Mammary microvascular endothelial cell (primary cell): ENCODE measurements at places on chromosomes 1 and 21. TPM values are rescaled to one million over a fixed set of nuclear protein-coding genes. Genes with fewer than 3 reads are reported as not detected.

RAB25 gene
- not detected in 2 replicates for total RNA-seq

TNNI3K gene
- total RNA-seq: not detected in 2 replicates

REN gene
- 0.39 and 0.40 TPM in 2 replicates for total RNA-seq

LRRC3 gene
- total RNA-seq: 3.5 and 5.5 TPM in 2 replicates

GRIK3 gene
- not detected in 2 replicates for total RNA-seq

HES5 gene
- total RNA-seq: not detected in 2 replicates
